ENCODE measurements at places on chromosomes 7 and 10.

DNA sequence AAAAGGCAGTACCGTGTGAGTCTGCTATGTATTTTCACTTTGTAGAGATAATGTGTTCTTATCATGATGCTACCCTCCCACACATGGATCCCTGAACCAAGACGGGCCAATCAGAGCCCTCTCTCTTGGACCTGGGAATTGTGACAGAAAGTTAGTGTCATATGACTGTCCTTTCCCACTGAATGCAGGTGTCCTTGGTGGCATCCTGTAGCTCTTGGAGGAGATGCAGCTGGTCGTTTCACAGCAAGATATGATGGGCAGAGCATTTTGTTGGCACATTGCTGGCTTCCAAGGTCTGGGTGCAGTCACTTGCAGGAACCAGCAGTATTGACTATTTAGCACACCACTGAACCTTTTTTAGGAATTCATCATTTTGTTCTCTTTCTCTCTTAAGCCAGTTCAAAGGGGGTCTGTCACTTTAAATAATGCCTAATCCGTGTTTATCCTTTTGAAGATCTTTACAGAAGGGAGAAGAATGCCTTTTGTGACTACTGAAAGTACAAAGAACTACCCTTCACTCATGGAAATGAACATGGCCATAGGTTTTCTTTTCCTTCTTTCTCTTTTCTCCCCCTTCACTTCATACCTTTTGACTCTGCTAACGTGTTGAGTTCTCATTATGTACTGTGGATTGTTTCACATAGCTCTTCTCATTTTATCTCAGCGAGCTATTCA lies 125.1 kb downstream of the PLXDC2 start:
- no peak for DNase-seq

GRCh38 chr7:45591101-45591906 lies 17.1 kb downstream of the ADCY1 start:
- no peak for DNase-seq

DNA sequence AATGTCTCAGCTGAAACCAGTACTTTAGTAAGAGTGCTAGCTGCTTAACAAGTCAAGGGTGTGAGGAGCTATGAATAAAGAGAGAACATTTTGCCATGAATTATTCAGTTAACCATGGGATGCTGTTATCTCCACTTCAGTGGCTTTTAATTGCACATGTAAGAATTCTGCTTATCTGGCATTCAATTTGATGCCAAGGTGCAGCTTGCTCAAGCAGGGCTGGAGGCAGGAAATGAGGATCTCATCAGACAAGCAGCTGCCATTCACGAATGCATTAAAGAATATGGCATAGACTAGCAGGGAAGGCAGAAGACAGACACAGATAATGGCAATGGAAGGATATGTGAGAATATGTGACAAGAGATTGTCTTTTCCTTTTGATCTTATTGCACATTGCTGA lies 697.8 kb downstream of the NRG3 start:
- DNase-seq: no peak

DNA sequence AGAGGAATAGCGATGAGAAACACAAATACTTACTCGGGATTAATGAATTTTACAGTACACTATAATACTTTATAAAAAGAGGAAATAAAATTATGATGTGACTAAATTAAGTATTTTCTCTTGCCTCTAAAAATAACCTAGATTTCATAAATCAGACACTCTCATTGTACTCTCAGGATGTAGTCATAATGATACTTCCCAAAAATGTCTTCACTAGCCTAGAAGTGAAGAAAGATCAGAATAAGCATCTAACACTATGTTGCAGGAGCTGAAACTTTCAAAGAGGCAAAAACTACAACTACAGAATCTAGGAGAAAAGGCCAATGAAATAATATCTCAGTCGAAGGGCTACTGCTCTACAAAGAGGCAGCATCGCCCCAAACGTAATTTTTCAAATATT lies 49.4 kb downstream of the DNAJC1 start:
- no peak for DNase-seq

DNA sequence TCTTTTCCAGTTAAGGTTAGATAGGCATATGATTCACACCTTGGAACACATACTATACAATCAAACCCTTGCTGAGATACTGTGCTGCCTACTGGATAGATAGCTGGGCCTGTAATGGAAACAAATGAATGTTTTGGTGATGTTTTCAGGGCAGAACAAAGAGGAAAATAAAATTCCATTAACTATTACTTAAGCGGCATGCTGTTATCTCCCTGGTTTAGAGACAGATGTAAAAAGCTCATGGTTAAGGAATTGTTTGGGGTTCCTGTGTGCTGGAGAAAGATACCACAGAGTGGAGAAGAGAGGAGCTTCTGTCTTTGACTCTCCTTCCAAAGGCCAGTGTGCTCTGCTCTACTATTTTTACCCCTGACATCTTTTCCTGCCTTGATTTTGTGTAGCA lies 341.1 kb downstream of the PLXDC2 start:
- no peak for DNase-seq

DNA sequence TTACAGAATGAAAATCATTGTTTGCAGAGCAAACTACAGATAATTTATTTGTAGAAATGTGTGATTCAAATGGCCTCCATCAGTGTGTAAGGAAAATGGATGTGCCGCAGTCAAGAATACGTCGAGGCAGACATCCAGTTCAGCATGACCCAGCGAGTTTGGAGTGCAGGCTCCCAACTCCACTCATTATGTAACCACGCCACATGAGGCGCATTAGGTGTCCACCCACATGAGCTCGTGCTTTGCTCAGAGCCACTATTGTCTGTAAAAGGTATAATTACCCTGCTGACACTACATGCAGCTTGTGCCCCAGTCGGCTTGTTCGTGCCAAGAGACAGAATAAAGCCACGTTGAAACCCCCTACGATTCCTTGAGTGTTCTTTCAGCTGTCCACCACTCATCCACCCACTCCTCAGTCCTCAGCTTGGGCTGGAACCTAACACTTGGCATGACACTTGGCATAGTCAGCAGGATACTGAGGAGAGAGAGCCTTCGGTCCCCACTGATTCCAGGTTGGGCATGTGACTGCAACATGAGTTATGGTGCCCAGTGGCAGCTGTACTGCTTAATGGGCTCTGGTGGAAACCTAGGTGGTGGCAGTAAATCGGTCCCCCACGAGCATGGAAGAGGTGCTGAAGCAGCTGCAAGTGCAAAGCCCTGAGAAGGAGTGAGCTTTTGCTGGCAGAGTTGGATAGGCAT lies 102.7 kb downstream of the BICC1 start:
- DNase-seq: no peak

- no peak for DNase-seq
Measured at GRCh38 chr7:80873140-80873539, 45.7 kb downstream of the SEMA3C start.

- DNase-seq: no peak
Measured at GRCh38 chr7:148669927-148670326, 28.8 kb upstream of the CUL1 start.

DNA sequence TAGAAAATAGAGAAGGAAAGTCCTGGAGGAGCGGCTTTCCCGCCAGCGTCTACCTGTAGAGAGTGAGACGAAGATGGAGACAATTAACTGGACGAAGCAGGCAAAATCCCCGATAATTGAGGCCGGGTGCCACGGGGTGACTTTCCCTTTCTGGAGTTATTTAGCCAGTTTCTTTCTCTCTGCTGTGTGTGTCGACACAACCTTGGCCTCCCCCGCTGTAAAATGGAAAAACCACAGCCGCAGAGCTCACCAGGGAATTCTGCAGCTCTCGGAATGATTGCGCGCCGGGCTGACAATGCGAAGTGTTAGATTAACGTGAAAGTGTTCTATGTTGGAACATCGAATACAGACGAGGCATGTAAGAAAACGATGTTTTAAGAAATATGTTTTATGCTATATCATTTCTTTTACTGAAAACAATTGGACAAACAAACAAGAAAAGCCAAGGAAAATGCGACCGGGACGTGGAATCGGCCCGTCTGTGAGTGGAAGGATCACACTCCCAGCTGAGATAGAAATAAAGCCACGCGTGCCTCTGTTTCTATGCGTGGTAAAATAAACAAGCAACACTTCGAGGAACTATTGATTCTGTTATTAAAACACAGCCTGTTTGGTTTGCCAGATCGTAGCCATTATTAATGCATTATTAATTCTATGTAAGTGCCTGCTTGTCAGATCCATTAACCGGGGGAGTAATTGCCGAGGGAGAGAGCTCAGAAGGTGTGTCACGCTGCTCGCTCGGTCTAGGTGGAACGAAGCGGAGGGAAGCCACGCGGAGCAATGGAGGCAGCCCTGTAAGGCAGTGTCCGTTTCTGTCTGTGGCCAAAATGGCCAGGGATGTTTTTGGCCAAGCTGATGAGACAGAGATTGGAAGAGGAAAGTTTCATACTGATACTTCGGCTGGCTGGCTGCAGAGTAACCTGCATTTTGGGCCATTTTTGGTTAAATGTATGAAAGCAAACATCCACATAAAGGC lies 129.4 kb downstream of the DNAJB6 start:
- no peak for DNase-seq

DNA sequence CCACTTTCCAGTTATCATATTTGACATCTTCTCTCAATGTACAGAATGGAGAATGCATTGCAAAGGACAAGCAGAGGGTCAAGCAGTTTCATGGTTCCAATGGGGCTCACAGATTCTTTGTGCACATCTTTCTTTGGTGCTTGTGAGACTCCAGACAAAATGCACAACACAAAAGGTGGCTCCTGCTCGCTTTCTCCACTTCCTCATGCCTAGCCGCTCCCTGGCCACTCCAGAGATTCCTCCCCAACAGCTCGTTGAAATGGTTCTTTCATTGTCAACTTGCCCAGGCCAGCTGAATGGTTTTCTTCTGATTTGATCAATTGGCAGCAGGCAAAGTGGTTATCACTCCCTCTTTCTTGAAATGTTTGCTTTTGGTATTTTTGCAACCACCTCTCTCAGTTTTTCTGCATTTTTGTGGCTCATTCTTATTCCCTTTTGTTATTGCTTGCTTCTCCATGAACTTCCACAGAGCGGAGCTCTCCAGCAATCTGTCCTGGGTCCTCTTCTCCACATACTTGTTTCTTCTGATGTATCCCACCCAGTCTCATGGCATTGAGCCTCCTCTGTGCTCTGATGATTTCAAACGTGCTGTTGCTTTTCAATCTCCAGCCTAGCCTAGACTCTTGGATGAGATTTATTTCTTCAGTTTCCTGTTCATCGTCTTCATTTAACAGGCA lies 507.8 kb upstream of the MKI67 start:
- no peak for DNase-seq

- DNase-seq: no peak
Measured at GRCh38 chr7:38068461-38068860, 109.6 kb upstream of the STARD3NL start.

- no peak for DNase-seq
Measured at GRCh38 chr7:46212425-46213153, 291.5 kb upstream of the IGFBP3 start.

DNA sequence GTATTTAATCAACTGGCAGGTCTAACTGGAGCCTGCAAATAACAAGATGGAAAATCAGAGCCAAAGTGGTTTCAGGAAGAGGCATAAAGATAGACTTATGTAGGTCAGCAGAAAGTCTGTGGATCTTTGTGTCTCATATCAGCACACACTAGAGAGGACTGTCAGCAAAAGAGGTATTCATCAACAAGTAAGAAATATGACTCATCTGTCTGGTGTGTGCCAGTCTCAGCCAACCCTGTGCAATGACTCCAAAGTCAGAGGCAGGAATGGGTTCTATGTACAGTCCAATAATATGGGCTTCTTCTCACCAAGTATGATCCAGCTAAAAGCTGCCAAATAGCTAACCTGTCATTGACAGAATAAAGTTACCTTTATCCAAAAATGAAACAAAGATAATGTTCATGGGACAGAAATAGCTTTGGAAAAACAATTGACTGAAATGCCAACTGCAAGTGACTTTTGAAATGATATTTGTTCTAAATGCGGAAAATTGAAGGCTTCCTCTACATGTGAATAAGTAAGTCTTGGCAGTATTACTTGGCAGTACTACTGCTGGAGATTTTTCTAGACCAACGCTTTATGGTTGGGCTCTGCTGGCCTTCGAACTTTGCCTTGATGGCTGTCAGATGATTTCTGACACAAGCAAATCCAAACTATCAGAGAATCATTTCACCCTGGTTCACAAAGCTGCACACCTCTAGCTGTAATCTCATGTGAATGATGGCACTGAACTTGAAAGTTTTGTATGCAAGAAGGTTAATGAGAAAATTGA lies 272.3 kb upstream of the SEMA3C start:
- DNase-seq: no peak

DNA sequence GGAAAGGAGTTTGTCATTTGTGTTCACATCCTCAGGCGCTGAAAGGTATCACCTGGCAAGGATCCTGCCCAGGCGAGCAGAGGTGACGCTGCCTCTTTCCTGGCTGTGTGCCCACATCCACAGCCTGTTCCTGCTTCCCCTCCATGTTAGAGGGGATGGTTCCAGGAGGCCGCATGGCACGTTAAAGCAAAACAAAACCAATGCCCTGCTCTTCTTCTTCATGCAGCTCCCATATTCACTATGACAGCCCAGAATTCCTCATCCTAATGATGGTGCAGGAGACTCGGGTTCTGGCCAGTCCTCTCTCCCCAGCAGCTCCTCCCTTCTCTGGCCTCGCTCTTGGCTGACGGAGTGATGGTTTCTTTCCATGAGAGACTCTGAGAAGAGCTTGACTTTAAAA lies 678.5 kb upstream of the ANKRD30A start:
- DNase-seq: no peak

DNA sequence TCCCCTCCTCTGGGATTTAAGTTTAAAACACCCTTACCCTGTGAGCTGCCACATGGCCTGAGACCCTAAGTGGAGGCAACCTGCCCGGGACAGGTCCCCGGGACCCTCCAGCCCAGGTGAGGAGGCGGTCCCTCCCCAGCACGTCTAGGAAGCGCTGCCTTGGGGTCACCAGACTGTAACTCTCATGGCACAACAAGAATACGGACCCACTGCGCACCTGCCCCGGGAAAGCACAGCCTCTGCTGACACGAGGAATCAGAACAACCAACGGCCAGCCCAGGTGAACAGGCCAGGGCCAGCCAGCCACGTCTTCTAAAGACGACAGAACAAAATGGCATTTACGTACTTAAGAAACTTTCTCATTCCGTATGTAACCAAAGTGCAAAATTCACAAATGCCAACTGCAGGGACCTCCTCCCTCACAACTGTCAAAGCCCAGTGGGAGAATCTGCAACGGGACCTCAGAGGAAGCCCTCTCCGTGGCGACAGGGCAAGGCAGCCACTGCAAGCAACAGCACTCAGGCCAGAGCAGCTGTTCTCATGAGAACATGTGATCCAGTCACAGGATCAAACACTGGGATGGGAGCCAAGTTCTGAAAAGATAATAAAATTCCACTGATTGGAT lies 208.4 kb downstream of the DIP2C start:
- no peak for DNase-seq
